ENCODE measurements at places on chromosomes 3 and 15.

DNA sequence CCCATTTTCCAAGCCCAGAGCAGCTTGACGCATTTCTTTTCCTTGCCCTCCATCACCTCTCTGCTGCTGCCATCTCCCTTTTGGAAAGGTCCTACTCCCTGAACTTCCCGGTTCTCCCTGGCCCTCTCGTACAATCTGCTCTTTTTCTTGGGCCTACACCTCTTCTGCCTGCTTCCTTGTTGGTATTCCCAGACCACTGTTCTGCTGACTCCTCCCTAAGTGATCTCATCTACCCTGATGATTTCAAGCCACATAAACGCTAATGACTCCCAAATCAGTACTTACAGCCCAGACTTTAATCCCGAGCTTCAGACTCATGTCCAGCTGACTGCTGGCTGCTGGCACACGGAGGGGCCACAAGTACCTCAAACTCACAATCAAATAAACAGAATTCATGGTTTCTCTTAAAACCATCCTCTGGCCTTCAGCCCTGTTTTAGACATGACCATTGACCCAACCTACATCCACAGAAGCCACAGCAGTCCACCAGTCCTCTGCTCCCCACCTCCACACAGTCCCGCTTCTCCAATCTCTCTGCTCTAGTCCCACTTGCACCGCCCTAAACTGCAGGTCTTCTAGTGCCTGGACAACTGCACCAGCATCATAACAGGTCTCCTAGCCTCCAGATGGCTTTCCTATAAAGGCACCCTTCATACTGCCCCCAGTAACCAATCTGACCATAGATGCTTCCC, 57.6 kb downstream of the AAGAB start:
- peaks cover 24% of the 10 kb centered on the region for H3K4me1 ChIP-seq
- H3K36me3 ChIP-seq, result peaks cover 70% of the 10 kb centered on the region

GRCh38 chr3:69445024-69445423, 59.1 kb upstream of the FRMD4B start:
- H3K4me3 ChIP-seq, result no peak overlapping the region
- no peaks in the 10 kb centered on the region for H3K36me3 ChIP-seq
- H3K27me3 ChIP-seq, result peaks cover 4% of the 10 kb centered on the region
- DNase-seq, result no peak
- H3K27ac ChIP-seq, result no peak overlapping the region

- H3K4me3 ChIP-seq, result no peak overlapping the region
- no peak for DNase-seq
- H3K4me1 ChIP-seq, result no peaks in the 10 kb centered on the region
- no peaks in the 10 kb centered on the region for H3K36me3 ChIP-seq
- H3K27ac ChIP-seq, result no peak overlapping the region
Observed at GRCh38 chr15:67928666-67929065, 88.8 kb upstream of the RNU6-1 start.

DNA sequence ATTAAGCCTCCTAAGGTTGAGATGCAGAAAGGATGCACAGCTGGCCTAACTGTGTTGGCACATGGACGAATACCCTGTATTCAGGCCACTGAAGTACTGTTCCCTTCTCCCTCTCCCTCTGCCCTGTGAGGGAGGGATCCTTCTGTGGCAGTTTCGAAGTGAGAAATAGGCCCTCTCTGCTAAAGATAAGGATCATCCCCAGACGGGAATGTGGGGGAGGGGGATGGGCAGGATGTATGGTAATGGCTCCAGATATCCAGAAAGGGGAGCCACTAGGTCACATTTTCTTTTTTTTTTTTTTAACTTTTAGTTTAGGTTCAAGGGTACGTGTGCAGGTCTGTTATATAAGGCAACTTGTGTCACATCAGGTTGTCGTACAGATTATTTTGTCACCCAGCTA, 463.1 kb downstream of the TBL1XR1 start:
- no peaks in the 10 kb centered on the region for H3K4me1 ChIP-seq
- no peaks in the 10 kb centered on the region for H3K27me3 ChIP-seq
- no peak overlapping the region for H3K27ac ChIP-seq
- DNase-seq, result no peak
- no peaks in the 10 kb centered on the region for H3K36me3 ChIP-seq

GRCh38 chr15:92725171-92725570, 69.6 kb upstream of the FAM174B start:
- H3K4me3 ChIP-seq, result no peak overlapping the region
- H3K36me3 ChIP-seq, result no peaks in the 10 kb centered on the region
- H3K4me1 ChIP-seq, result peaks cover 6% of the 10 kb centered on the region
- no peak overlapping the region for H3K27ac ChIP-seq
- no peaks in the 10 kb centered on the region for H3K27me3 ChIP-seq

- peaks cover 16% of the 10 kb centered on the region for H3K4me1 ChIP-seq
- no peak for DNase-seq
- H3K27me3 ChIP-seq, result no peaks in the 10 kb centered on the region
- no peaks in the 10 kb centered on the region for H3K36me3 ChIP-seq
- no peak overlapping the region for H3K4me3 ChIP-seq
Observed at GRCh38 chr3:153291059-153291685, 129.1 kb downstream of the RAP2B start.

DNA sequence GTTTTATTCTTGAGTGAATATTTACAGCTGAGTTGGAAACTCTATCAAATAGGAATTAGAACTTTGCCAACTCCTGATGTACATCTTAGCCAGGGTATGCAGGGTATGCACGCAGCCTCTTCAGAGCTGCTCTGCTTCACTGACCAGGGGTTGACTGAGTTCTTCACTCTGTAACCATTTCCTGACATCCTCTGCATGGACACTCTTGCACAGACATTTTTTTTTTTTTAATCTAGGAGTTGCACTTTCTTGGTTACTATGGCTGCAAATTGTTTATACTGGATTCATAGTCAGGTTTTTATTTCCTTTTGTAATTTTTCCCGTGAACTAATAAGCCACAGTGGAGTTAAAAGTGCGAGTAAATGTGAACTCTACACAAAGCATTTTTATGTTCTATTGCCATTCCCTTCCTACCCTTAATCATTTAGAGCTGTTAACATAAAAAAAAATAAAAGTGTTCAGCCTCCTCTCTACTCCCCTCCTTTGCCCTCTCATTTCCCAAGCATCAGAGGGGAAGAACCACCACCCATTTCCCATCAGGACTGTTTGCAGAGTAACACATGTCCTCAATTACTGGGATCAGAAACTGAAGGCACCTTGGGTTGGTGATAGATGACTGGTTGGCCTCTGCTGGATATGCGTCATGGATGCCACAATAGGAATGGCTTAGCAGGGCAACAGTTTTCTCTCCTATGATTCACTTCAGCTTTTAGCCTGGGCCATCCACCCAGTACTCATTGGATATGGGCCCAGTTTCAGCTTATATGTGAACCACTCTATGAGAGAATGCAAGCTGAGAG, 54.0 kb downstream of the DUT start:
- no peak overlapping the region for H3K4me3 ChIP-seq
- peaks cover 4% of the 10 kb centered on the region for H3K27me3 ChIP-seq
- no peak for DNase-seq
- no peaks in the 10 kb centered on the region for H3K4me1 ChIP-seq
- no peak overlapping the region for H3K27ac ChIP-seq

DNA sequence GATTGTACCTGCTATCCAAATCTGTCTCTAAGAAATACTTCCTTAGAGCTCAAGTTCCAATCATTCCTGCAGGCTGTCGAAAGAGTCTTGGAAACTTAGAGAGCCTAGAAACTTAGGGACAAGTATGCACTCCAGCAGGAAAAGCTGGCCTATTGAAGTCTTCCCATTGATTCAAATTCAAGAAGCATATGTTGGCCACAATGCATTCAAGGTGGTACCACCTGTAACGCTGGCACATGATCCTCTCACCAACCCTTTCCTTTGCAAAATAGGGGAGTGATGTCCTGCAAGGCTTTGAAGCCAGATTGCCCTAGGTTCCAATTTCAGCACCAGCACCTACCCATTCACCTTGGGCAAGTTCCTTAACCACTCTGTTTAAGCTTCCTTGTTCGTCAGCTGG, 6.0 kb downstream of the ADAMTS9 start:
- H3K27ac ChIP-seq, result no peak overlapping the region
- peaks cover 13% of the 10 kb centered on the region for H3K4me1 ChIP-seq
- H3K4me3 ChIP-seq, result no peak overlapping the region

GRCh38 chr3:51057121-51057520, 328.0 kb upstream of the MANF start:
- no peaks in the 10 kb centered on the region for H3K4me1 ChIP-seq
- no peak overlapping the region for H3K4me3 ChIP-seq
- no peaks in the 10 kb centered on the region for H3K36me3 ChIP-seq
- H3K27ac ChIP-seq, result no peak overlapping the region
- no peaks in the 10 kb centered on the region for H3K27me3 ChIP-seq
- no peak for DNase-seq

DNA sequence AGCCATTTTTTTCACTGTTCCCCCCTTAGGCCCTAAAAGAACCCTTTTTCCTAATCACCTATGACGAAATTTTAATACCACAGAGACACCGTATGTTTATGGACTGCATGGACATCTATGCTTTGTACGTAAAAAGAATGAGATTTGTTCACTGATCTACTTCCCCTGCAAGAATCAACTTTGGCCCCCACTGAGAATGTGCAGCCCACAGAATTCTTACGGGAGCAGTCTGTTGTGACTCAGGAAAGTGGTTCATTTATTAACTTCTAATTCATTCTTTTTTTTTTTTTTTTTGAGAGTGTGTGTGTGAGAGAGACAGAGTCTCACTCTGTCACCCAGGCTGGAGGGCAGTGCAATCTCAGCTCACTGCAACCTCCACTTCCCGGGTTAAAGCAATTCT, 17.6 kb downstream of the EIF4E3 start:
- peaks cover 2% of the 10 kb centered on the region for H3K4me1 ChIP-seq
- no peak overlapping the region for H3K4me3 ChIP-seq
- no peak overlapping the region for H3K27ac ChIP-seq
- DNase-seq, result no peak
- H3K36me3 ChIP-seq, result no peaks in the 10 kb centered on the region

DNA sequence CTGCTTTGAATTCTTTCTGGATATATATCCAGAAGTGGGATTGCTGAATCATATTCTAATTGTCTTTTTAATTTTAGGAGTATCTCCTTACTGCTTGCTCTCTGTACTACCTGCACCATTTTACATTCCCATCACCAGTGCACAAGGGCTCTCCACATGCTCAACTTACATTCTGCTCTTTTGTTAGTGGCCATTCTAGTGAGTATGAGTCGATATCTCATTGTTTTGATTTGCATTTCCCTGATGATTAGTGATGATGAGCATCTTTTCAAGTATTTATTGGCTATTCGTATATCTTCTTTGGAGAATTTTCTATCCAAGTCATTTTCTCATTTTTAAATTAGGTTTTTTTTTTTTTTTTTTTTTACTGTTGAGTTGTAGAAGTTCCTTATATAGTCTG, 29.5 kb downstream of the PFN2 start:
- no peak overlapping the region for H3K4me3 ChIP-seq
- H3K27ac ChIP-seq, result no peak overlapping the region
- peaks cover 60% of the 10 kb centered on the region for H3K36me3 ChIP-seq
- no peaks in the 10 kb centered on the region for H3K27me3 ChIP-seq
- no peak for DNase-seq
- H3K4me1 ChIP-seq, result peaks cover 7% of the 10 kb centered on the region

DNA sequence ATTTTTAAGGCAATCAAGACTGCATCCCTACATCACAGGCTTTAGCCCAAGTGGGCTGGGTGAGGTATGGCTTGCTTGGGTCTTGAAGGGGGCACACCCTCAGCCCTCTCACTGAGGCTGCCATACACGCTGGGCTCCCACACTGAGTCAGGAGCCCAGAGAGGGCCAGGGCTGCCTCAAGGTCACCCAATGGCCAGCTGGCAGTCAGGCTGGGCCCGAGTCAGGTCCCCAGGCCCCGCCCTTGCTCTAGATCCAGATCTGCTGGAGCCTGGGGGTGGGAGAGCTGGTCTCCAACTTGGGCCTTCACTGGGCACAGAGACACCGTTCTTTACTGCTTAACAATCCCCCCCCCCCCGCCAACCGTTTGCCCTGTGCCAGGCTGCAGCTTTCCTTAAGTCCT, 88.1 kb downstream of the IQSEC1 start:
- no peak for DNase-seq
- peaks cover 89% of the 10 kb centered on the region for H3K4me1 ChIP-seq
- no peaks in the 10 kb centered on the region for H3K27me3 ChIP-seq

- DNase-seq, result no peak
- H3K36me3 ChIP-seq, result no peaks in the 10 kb centered on the region
- no peaks in the 10 kb centered on the region for H3K4me1 ChIP-seq
- no peak overlapping the region for H3K4me3 ChIP-seq
Observed at GRCh38 chr3:65659396-65659795, 379.3 kb downstream of the MAGI1 start.

- H3K4me3 ChIP-seq, result peak within 1 kb of the TSS; percentile 42
- peaks cover 43% of the 10 kb centered on the region for H3K27me3 ChIP-seq
- peaks cover 6% of the 10 kb centered on the region for H3K4me1 ChIP-seq
- DNase-seq, result no peak
- peak within 1 kb of the TSS; percentile 10 for H3K27ac ChIP-seq
Observed at GRCh38 chr15:65067645-65068402, at the start of gene RASL12. RASL12 (minus strand) TSS chr15:65067991; CDS start chr15:65067835, 156 bp downstream.
